ENCODE measurements at places on chromosomes 1 and 21.

DNA sequence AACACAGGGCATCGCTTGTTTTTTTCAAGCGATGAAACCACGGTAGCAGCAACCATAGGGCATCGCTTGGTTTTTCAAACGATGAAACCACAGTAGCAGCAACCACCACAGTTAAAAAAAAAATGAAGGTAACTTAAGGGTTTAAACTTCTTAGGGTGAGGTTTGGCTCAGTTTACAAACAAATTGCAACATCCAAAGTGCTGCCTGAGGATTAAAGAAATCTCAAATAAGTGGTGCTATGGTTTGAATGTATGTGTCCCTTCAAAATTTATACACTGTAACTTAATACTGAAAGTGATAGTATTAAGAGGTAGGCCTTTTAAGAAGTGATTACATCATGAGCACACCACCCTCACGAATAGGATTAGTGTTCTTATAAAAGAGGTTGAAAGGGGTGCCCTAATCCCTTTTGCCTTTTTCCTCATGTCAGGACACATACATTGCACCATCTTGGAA is 6.4 kb upstream of the GBP5 start:
- DNase-seq: no peak

- no peak for DNase-seq
Measured at GRCh38 chr1:78464449-78464891, 26.3 kb upstream of the PTGFR start.

DNA sequence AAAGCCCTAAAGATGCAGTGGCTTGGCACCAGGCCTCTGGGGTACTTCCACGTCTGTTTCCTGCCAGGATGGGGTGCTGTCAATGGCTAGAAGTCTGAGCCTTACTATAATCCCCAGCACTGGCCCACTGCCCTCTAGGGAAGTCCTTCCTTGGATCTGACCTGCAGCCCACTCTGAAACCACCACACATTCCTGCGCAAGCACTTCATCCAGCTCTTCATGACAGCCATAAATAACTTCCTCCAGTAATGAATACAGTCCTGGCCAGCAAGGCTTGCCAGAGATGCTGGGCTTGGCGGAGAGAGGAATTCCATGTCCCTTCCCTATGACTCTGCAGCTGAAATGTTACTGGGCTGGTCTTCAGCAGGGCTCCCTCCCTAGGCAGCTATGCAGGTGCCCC is 32.6 kb downstream of the ALPL start:
- peak; percentile 45 for DNase-seq

DNA sequence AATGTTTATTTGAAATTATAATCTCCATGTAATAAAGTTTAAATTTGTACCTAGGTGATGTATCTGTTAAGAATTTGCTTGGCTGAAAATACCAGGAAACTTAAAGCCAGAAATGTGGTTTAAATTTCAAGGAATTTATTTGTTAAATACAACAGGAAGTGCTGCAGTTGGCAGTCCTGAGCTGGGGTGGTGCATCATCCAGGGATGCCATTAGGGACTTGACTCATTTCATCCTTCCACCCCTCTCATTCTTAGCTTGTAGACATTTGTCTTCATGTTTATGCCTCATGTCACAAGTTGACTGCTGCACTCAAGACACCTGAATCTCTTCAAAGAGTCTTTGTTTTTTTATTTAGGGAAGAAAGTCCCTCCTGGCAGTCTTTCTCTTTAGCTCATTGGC is 175.9 kb downstream of the LHX8 start:
- DNase-seq: no peak

- no peak for DNase-seq
Measured at GRCh38 chr1:113669988-113670387, 89.3 kb downstream of the PHTF1 start.

DNA sequence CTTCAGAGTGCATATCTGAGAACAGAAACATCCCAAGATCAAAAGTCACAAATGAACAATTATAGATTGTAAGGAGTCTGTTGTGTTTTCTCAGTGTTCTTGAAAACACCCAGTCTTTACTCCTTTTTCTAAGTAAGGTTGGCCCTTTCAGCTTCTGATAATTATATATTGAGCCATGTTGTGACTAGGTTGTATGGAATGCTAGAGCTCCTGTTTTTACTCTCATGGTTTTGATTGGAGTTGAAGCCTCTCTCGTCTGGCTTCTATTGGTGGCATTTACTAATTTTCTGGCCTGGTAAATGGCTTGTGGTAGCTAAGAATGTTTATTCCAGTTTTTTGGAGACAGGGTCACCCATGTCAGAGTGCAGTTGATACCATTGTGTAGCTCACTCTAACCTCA is 84.7 kb downstream of the NDUFS5 start:
- DNase-seq: no peak

- DNase-seq: no peak
Measured at GRCh38 chr1:2469103-2469940, 6.8 kb upstream of the PLCH2 start.

DNA sequence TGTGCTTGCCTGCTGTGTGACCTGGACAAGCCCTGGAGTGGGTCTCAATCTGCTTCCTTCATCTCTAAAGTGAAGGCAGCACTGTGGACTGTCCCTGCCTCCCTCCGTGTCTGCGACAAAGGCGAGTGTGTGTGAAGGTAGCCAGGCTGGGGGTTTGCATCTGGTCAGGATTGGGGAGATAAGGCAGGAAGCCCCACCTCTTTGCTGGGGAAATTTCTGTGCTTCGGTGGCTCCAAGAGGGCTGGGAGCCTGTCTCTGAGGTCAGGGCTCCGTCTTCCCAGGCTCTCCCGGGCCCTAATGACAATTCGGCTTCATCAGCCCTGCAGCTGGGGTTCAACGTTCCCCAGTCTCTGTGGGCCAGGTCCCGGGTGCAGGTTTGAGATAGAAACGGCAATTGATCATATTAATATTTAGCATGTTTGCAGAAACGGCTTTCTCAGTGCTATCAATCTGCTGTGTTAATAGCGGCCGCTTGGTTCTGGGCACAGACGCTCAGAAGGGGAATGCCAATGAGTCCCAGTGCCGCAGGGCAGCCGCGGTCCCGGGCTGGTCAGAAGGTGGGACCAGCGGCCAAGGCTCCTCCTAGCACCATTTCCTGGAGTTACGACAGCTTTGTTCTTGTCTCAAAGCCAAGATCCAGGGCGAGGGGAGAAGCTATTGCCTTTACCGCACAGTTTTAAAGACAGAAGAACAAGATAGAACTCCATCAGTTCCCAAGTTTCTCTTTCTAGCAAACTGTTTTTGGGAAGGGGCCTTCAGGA is 105.7 kb downstream of the PRDM16 start:
- no peak for DNase-seq

GRCh38 chr1:61446531-61446991 is 278.4 kb downstream of the TM2D1 start:
- no peak for DNase-seq

Data from HTR-8/SVneo (cell line).